ENCODE measurements at places on chromosomes 6 and 20.
A peak's percentile ranks its signal among the peaks of the same experiment; 100 is the strongest.

DNA sequence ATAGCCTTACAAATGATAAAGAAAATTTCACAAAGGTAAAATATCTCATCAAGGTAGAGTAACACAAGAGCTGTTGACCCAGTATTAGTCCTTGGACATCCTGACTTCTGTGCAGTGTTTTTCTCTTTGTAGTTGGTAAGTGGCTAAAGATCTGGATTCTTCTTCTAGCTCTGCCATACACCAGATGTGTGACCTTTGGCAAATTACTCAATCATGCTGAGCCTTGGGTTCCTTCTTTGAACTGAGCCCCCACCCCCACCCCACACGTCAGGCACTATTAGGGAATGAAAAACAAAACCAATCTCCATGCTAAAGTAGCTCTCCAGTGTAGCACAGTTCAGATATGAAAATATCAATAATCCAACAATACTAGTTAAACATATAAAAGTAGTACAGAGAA lies 15.1 kb upstream of the TRIM39 start:
- DNase-seq, result no peak

- no peak for DNase-seq
Observed at GRCh38 chr20:34948030-34948429, 7.6 kb downstream of the GSS start.

GRCh38 chr6:155418017-155418761 lies 37.5 kb downstream of the NOX3 start:
- no peak for DNase-seq

- DNase-seq, result no peak
Observed at GRCh38 chr6:1088492-1089001, 223.4 kb upstream of the FOXQ1 start.

GRCh38 chr6:49541210-49541724 lies 9.2 kb upstream of the C6orf141 start:
- DNase-seq, result no peak

DNA sequence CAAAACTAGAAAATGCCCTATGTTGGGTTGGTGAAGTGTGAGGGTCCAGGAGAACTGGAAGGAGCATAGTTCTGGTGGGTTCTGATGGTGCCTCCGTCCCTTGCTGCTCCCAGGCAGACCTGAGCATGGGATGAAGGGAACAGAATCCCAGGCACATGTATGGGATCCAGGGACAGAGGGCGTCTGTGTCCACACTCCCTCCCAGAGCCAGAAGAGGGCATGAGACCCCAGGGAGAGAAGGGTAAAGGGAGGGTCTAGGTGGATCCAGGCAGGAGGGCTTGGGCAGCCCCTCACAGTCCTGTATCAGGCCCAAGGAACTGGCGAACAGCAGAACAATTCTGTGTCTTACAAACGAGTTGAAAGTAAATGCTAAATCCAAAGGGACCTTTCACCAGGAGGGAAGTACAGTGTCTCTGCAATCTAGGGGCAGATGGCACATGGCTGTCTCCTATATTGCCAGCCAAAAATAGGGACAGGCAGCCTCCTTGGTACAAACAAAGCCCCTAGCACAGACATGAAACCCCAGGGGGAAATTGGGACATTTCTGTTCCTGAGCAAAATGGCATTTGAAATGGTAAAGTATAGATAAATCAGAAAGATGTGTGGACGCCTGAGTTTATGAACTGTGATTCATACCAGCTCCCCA lies 2.5 kb upstream of the BPIFA1 start:
- peak; percentile 56 for DNase-seq

- DNase-seq, result no peak
Observed at GRCh38 chr6:20661721-20662120, 127.5 kb downstream of the CDKAL1 start.

GRCh38 chr6:110358553-110359160 lies 508 bp upstream of the METTL24 start:
- DNase-seq, result no peak
